Colonic mucosa (tissue), 4 donors: ENCODE measurements at places on chromosomes 7 and 10. TPM values are rescaled to one million over a fixed set of nuclear protein-coding genes. Genes with fewer than 3 reads are reported as not detected.

The PHKG1 gene
- total RNA-seq: 1.7 TPM

The CYP26C1 gene
- total RNA-seq: not detected

The PRSS37 gene
- not detected for total RNA-seq

The SCART1 gene
- total RNA-seq: 1.6 TPM

The TEX47 gene
- not detected for total RNA-seq

The VGF gene
- 3.1 TPM for total RNA-seq

The KCND2 gene
- total RNA-seq: 0.08 TPM

The OR2A1 gene
- total RNA-seq: not detected

The FBH1 gene
- 87.5 TPM for total RNA-seq

The NOS3 gene
- 4.0 TPM for total RNA-seq

DNA sequence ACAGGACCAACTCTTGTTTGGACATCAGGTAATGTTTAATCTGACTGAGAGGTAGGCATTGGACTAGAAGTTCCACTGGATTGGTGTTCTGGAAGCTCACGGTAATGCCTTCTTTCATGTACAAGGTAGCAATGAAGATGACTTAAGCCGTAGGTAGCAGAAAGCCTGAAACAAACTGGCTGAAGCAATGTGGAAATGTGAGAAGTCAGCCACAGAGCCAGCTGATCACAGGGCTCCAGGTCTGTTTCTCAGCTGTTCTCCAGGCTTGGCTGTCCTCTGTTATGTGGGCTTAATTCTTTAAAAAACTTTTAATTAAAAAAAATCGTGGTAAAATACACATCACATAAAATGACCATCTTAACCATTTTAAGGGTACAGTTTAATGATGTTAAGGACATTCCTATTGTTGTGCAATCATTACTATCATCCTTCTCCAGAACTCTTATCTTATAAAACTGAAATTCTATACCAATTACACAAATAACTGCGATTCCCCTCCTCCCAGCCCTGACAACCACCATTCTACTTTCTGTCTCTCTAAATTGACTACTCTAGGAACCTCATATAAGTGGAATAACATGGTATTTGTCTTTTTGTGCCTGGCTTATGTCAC, 101.4 kb upstream of the ZNF32 start:
- no peaks in the 10 kb centered on the region for H3K36me3 ChIP-seq
- no peak overlapping the region for H3K4me3 ChIP-seq
- no peak overlapping the region for H3K27ac ChIP-seq
- H3K4me1 ChIP-seq: no peaks in the 10 kb centered on the region
- no peak for DNase-seq

DNA sequence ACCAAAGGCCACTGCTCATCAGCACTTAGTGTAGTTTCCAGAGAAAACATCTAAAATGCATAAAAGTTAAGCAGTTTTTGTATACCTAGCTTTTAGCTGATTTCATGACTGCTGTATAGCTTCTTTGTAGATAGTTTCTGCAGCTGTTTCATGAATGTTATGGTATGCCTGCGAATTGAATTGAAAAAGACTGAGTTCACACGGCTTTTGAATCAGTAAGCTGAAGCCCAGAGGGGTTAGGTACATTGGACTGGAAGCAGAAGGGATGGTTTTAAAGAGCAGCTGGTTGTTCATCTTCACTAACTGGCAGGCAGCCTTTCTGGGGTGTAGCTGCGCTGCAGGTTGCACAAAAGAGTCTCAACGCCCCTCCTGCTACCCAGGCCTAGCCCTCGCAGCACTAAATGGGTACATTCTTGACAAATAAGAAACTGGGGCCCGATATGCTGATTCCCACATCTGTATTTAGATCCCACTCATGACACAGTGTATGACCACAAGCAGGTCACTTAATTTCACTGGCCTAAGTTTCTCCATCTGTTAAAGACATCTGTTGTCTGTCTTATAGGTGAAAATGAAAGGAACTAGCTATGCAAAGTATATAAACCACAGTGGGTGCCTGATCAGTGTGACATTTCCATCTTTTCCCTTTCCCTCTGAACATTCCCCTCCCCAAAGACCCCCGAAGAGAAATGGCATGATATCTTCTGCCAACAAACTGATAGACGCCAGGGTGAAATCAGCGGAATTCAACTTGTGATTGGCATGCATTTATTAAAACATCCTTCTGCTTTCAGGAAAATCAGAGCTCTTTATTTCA, 85.9 kb upstream of the AGBL3 start:
- DNase-seq: no peak
- no peak overlapping the region for H3K27ac ChIP-seq
- no peaks in the 10 kb centered on the region for H3K27me3 ChIP-seq
- no peak overlapping the region for H3K4me3 ChIP-seq
- H3K36me3 ChIP-seq: no peaks in the 10 kb centered on the region

DNA sequence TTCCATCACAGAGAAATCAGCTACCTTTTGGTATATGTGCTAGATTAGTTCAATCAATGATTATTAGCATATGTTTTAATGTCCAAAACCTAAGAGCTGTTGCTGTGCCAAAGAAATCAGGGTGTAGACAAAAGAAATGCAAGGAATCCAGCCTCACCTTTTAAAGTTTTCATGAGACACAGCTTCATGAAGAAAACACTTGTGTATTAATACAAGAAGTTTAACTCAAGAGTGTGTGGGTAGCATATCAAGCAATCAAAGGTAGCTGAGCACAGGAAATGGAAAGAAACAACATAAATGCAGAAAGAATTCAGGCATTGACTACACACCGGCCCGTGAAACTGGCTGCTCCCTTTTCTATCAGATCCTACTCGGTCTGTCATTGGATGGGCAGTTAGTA, 76.0 kb upstream of the CAV2 start:
- H3K27ac ChIP-seq: no peak overlapping the region
- no peak for DNase-seq
- H3K36me3 ChIP-seq: no peaks in the 10 kb centered on the region
- H3K4me1 ChIP-seq: no peaks in the 10 kb centered on the region
- H3K4me3 ChIP-seq: no peak overlapping the region
- no peaks in the 10 kb centered on the region for H3K27me3 ChIP-seq

DNA sequence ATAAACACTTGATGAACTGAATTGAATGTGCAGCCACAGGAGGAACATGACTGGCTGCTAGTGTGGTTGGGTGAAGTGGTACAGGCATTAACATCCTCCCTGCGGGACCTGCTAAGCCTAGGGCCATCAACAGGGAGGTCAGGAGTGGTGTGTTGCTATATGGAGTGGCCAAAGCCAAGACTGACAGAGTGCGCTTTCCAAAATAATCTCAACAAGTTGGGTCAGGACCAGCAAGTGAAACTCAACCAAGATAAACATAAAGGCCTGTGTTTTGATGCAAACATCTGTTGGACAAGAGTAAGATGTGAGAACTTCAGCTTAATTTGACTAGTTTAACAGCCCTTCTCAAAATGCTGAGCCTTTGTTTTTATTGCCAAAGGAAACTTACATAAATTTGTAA, 97.7 kb downstream of the WDFY4 start:
- H3K27ac ChIP-seq: no peak overlapping the region
- H3K27me3 ChIP-seq: no peaks in the 10 kb centered on the region
- no peaks in the 10 kb centered on the region for H3K36me3 ChIP-seq
- no peaks in the 10 kb centered on the region for H3K4me1 ChIP-seq

- DNase-seq: no peak
- no peak overlapping the region for H3K4me3 ChIP-seq
- no peaks in the 10 kb centered on the region for H3K4me1 ChIP-seq
- H3K36me3 ChIP-seq: no peaks in the 10 kb centered on the region
- H3K27me3 ChIP-seq: no peaks in the 10 kb centered on the region
- no peak overlapping the region for H3K27ac ChIP-seq
Observed at GRCh38 chr10:13942035-13942434, 355.3 kb downstream of the PRPF18 start.

DNA sequence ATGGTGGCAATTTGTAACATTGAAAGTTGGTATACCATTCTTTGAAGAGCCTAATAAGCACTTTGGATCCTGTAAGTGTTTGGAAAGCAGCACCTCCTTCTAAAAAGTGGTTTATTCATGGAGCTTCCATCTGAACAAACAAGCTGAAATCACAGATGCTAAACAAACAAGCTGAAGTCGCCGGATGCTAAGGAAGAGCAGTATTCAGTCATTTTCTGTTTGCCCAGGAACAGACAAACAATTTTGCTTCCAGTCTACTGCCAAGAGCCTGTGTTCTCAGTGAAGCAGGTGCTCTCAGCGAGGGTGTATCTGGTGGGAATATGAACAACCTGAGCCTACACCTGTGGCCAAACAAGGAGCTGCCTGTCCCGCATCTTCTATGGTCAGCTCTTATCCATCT, 6.3 kb downstream of the COL28A1 start:
- no peak for DNase-seq
- no peaks in the 10 kb centered on the region for H3K27me3 ChIP-seq
- no peaks in the 10 kb centered on the region for H3K36me3 ChIP-seq
- H3K4me3 ChIP-seq: no peak overlapping the region

- H3K27ac ChIP-seq: no peak overlapping the region
- H3K4me3 ChIP-seq: no peak overlapping the region
- H3K36me3 ChIP-seq: no peaks in the 10 kb centered on the region
- DNase-seq: no peak
Observed at GRCh38 chr7:102260856-102261255, 25.8 kb upstream of the SH2B2 start.

DNA sequence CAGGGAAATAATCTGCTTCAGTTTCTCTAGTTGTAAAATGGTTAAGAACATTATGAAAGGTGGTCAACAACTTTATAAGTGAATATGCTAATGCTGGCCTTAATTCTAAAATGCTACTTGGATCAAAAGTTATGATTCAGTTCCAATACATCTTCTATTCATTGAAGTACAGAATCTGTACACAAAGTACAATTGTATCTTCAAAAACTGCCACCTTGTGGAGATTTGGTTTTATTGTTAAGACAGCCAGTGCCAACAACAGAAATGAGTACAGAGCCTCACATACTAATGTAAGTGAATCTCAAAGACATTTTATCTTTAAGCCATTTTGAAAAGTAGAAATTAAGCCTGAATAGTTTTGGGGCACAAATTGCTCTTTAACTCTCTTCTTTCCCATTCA, 194.0 kb downstream of the CFTR start:
- H3K36me3 ChIP-seq: no peaks in the 10 kb centered on the region
- no peak overlapping the region for H3K4me3 ChIP-seq
- no peaks in the 10 kb centered on the region for H3K27me3 ChIP-seq
- peaks cover 5% of the 10 kb centered on the region for H3K4me1 ChIP-seq
- peak overlapping the region; percentile 81 for H3K27ac ChIP-seq

GRCh38 chr10:36336315-36336714, 694.2 kb upstream of the FZD8 start:
- no peaks in the 10 kb centered on the region for H3K4me1 ChIP-seq
- H3K4me3 ChIP-seq: no peak overlapping the region
- no peaks in the 10 kb centered on the region for H3K36me3 ChIP-seq
- H3K27me3 ChIP-seq: no peaks in the 10 kb centered on the region

- H3K27me3 ChIP-seq: no peaks in the 10 kb centered on the region
- no peaks in the 10 kb centered on the region for H3K36me3 ChIP-seq
- H3K4me3 ChIP-seq: no peak overlapping the region
- no peak for DNase-seq
- no peak overlapping the region for H3K27ac ChIP-seq
- no peaks in the 10 kb centered on the region for H3K4me1 ChIP-seq
Observed at GRCh38 chr10:88194041-88194887, 330.8 kb downstream of the PTEN start.

DNA sequence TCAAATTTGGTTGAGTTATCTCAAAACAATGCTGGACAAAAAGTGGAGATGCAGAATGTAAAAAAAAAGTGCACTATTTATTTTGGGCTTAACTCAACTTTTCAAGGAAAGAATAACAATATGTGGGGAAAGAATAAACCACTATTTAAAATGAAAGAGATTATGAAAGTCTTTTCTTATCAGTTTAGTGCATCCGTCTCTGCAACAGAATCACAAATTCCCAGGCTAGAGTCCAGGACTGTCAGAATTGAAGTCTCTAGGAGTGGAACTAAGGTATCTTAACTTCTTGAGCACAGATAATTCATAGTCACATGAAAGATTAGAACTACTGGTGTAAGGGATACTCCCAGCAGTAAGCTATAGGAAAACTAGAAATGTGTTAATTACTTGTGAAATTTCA, 1200.3 kb upstream of the LRRN3 start:
- no peak overlapping the region for H3K27ac ChIP-seq
- DNase-seq: no peak
- no peaks in the 10 kb centered on the region for H3K27me3 ChIP-seq
- no peak overlapping the region for H3K4me3 ChIP-seq

DNA sequence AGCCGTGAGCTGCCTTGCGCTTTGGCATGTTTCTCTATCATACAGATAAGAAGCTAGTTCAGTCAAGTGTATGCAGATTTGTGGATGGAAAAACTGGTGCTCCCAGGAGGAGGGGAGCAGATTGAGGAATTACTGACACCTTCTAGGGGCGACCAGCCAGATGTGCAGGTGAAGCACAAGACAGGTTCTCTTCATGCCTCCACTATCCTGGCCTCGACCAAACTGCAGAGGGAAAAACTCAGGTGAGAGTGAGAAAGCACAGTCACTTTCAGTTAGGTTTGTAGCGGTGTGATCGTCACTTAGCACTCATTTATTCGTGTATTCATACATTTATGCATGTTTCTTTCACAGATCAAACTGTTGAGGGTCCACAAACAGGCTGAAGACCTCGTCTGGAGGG, 600 bp upstream of the DBNL start:
- DNase-seq: no peak
- peak overlapping the region; percentile 78 for H3K27ac ChIP-seq
- peaks cover 12% of the 10 kb centered on the region for H3K4me1 ChIP-seq
- H3K27me3 ChIP-seq: no peaks in the 10 kb centered on the region
- H3K36me3 ChIP-seq: no peaks in the 10 kb centered on the region
- H3K4me3 ChIP-seq: peak overlapping the region; percentile 95

DNA sequence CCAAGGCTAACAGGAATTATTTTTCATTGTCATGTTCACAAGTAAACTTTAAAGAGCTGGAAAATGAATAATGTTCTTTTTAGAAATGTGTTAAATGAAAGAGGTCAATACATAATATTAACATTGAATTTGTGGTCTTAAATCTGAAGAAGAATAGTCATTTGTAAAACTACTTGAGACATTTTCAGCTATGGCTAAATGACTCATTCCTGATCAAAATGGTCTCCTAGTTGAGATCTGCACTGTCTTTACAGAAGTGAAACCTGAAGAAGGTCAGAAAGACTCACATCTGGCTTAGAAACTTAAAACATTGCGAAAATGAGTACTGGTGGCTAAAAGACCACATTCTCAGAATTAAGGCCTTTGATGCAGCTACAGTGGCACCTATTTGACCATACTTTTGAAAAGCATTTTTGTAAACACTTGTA, 5.9 kb downstream of the PIK3CG start:
- no peak for DNase-seq
- H3K4me3 ChIP-seq: no peak overlapping the region
- no peaks in the 10 kb centered on the region for H3K4me1 ChIP-seq
- no peaks in the 10 kb centered on the region for H3K36me3 ChIP-seq

DNA sequence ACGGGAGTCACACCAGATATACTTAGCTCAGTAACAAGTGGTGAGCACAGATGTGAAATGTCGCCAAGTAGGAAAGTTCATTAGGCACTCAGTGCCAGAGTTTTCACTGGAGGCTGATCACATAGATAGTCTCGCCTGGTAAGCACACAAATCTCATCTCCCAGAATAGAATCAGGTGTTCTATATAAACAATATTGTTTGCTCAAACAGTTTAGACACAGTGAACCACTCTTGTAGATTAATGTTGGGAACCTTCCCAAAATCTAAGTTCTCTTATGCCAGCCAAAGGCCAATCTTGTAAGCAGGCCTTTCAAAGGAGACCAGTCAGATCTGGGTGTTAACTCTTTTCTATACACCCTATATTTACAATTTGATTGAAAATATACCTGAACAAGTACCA, 716.5 kb upstream of the GRM3 start:
- H3K27me3 ChIP-seq: no peaks in the 10 kb centered on the region
- H3K4me3 ChIP-seq: no peak overlapping the region
- H3K4me1 ChIP-seq: no peaks in the 10 kb centered on the region
- no peaks in the 10 kb centered on the region for H3K36me3 ChIP-seq
- no peak for DNase-seq
